ENCODE measurements at places on chromosomes 11 and 22.

GRCh38 chr11:112961146-112961668, at the start of gene NCAM1:
Gene NCAM1 (plus strand): TSS chr11:112961420.
- DNase-seq = peak; percentile 16

- DNase-seq = no peak
Measured at GRCh38 chr11:69635804-69636511, 5.0 kb upstream of the CCND1 start.

- no peak for DNase-seq
Measured at GRCh38 chr11:69232821-69233743, 60.9 kb upstream of the MYEOV start.

DNA sequence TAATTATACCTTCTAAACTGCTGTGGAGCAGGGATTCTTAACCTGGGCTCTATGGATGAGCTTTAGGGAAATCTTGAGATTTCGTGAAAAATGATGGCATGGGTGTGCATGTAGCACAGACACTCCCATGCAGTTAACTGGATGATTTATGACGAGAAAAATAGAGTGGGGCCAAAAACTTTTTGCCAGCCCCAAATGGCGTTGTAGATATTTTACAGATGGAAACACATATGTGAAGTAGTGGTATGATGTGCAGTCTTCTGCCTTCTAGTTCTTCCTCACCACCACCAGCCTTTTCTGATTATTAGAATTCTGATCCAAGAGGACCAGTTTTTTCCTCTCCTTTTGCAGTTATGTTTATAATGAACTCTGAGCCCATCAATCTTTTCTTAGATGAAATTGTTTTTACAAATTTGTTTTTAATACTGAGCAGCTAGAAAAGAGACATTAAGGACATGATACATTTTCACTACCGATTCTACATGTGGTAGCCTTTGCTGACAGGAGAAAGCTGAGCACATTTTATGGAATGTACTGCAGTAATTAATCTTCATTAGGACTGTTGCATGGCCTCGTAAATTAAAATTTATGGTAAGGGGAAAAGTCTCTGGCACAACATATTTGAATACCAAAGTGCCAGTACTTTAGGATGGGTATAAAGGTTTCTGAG, 261.4 kb downstream of the DDX10 start:
- DNase-seq = no peak

DNA sequence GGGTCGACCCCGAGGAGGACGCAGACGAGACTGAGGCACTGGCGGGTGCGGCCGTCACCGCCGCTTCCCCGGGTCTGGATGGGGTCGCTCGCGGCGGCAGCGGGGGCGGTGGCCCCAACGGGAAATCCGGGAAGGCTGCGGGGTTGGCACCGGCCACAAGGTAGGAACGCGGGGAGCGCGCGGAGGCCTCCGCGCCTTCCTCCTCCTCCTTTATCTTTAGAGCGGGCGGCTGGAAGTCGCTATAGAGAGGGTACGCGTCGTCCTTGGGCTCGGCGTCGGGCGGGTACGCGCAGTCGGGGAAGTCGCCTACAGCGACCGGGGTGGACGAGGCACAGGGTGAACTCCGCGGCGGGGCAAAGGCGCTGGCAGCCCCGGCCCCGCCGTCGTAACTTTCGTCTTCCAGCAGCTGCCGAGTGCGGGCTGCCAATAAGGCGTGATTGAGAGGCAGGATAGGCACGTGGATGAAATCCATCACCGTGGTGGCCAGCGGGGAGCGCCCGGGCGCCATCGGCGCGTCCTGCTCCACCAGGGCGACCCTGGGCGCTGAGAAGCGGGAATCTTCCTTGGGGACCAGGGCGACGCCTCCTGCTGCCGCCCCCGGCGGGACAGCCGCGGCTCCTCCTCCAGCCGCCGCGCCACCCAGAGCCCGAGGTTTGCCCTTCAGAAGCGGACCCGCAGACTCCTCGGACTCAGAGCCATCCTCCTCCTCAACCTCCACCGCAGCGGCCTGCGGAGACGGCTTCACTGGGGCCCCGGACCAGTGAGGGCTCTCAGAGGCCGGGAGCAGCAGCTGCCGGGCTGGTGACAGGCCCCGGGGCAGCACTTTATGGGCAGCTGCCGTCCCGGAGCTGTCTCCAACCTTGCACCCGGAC, 1.7 kb downstream of the PGR start:
- DNase-seq = no peak

- no peak for DNase-seq
Measured at GRCh38 chr11:60125956-60126585, 37.6 kb downstream of the MS4A2 start.

GRCh38 chr22:16953206-16954059, 54.6 kb downstream of the GAB4 start:
- DNase-seq = no peak

- no peak for DNase-seq
Measured at GRCh38 chr11:130634186-130634585, 185.7 kb downstream of the ADAMTS15 start.

DNA sequence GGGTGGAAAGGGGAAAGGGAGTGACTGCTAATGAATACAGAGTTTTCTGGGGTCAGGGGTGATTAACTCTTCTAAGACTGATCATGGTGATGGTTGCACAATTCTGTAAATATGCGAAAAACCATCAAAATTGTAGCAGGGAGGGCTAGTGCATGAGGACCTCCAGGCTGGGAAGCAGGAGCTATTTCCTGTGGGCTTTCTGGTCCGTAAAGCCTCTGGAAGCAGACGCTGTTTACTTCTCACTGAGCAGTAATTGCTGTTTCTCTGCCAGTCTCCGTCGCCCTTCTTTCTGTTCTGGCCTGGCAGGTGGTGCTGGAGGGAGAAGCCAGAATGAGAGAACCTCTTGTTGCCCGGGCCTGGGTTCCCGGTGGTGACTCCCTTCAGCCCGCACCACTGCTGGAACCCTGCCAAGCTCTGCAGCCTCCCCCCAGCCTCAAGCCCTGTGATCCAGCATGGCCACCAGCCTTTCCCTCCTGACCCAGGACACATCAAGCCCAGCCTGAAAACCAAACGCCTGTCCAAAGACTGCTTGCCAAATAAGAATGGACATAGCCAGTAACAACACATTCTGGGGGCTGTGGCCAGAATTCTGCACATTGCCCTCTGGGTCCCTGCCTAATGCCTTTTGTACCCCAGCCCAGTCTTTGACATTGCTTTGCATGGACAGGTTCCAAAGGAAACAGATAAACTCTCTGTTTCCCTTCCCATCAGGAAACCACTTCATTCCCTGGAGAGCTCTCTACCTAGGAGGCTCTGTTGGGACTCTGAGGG, 201.0 kb upstream of the NAV2 start:
- DNase-seq = no peak

DNA sequence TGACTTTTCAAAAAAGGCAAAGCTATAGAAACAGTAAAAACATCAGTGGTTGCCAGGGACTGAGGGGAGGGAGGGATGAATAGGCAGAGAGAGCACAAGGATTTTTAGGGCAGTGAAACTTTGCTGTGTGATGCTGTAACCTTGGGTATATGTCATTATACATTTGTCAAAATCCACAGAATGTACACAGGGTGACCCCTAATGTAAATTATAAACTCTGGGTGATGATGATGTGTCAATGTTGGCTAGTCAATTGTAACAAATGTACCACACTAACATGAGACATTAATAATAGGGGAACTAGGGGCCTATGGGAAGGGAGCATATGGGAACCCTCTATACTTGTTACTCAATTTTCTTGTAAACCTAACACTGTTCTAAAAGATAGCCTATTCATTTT, 24.8 kb downstream of the RIBC2 start:
- DNase-seq = no peak

- DNase-seq = peak; percentile 55
Measured at GRCh38 chr11:32894149-32894827, 1.7 kb downstream of the QSER1 start.

GRCh38 chr22:19495562-19496323, 16.0 kb downstream of the CDC45 start:
- DNase-seq = no peak

DNA sequence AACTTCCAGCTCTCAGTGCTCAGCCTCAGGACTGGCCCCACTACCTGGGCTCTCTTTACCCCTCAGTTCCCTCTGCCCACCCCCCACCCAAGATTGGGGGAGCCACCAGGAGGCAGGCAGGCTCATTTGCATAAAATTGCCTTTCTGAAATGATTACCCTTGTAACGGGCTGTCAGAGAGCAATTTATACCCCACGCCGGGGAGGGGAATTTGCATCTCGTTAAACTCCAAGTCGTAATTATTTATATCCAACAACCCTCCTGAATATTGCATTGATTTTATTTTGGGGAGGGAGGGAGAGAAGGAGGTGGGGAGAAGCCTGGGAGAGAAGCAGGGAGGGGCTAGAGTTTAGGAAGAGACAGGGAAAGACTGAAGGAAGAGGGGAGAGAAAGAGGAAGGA, 8.3 kb downstream of the NRXN2 start:
- no peak for DNase-seq

DNA sequence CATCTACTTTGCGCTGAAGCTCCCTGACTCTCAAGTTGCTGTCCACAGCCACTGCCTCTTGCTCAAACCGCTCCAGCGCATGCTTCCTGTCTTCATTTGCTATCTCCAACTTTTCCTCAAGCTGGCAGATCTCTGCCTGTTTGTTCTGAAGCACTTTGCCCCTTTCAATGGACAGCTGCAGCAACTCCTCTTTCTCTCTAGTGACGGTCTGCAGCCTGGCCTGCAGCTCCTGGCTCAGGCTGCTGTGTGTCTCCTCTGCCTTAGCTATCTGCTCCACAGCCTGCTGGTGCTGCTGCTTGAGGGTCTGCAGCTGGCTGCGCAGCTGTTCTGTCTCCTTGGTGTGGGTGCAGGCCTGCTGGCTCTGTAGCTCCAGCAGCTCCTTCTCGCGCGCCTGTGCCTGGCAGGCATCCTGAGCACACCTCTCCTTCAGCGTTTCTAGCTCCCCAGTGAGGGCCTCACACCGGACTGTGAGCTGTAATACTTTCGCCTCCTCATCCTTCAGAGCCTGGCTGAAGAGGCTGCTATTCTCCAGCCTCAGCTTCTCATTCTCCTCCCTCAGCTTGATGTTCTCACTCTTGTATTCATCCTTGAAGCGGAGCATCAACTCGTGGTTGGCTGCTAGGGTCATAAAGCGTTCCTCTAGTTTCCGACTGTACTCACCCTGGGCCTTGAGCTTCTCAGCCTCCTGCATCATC, 723 bp downstream of the CCDC89 start:
- no peak for DNase-seq

- no peak for DNase-seq
Measured at GRCh38 chr11:4882543-4882942, 843 bp downstream of the OR51T1 start.

- no peak for DNase-seq
Measured at GRCh38 chr22:38955250-38955905, 2.0 kb upstream of the APOBEC3A start.

DNA sequence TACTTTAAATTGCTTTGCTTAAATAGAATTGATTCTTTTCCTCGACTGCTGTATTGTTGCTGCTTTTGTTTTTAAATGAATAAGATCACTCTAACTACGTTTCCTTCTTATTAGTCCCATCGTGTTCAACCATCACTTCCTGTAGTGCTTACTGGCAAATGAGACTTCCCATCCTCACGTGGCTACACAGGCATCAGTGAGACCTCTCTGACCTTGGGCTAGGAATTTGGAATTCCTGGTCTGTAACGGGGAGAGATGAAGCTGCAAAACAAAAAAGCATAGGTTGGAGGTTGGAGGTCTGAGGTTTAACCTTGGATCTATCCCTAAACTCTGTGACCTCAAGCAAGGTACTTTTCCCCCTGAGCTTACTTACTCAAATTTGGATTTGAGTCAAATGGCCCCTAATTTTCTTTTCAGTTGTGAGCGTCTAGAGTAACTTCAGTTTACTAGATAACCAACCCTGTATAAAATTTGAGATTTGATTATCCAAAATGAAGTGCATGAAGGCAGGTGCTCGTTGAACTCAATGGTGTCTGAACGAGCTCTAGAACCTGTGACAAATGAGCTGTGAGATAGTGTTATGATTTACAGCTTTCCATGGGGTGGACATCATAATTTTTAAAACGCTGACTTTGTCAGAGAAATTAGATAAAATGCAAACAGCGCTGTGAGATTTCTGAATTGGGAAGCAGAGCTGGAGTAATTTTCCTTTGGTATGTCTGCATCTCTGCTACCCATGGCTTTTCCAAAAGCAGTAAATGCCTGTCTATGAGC, 151.2 kb downstream of the DBX1 start:
- no peak for DNase-seq

DNA sequence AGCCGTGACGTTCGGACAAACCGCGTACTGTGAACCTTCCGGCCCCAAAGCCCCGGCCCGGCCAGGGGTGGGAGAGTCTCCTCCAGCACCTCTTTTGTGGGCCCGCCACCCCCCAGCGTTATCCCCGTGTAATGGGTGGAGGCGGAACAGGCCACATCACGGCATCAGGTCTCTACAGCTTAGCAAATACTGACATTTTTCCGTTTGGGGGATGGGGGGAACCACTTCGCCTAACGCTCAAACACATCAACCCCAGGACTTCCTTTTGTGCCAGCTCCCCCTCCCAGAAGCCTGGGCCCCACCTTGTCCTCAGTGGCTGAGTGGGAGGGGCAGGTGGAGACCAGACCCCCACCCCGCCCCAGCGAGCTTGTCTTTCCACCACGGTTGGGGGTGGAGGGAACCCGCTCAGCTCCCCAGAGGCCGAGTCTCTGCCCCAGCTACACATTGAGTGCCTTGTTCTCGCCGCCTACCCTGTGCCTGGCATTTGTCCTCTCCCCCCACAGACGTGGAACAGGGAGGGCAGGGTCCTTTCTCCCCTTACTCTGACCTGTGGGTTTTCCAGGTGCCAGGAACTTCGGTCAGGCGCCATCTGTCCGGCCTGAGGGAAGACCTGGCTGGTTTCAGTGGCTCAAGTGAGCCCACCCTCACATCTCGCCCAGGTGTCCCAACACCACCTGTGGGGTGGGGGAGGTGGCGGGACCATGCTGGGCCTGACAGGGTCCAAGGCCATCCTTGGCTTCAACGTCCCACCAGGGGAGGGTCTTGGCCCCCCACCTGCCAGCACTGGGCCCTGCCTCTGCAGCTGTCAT, 29.6 kb downstream of the SBF1 start:
- no peak for DNase-seq

GRCh38 chr22:11253000-11253511, 4274.9 kb upstream of the OR11H1 start:
- no peak for DNase-seq

DNA sequence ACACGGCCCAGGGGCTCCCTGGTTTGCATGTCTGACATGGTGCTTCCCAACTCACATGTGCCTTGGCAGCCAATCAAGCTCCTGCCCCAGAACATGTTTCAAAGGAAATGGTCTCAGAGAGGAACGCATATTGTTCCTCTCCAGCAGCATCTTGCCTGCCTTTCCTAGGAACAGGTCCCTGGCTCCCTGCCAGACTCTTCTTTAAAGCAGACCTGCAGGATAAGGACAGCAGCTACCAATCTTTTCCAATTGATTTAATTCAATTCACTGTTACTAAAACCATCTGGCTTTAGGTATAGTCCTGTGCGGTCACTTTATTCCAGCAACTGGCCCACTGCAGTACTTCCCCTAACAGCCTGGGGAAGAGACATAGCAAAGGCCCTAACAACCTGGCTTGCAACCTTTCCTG, 79.9 kb downstream of the AMBRA1 start:
- DNase-seq = no peak

GRCh38 chr11:130476200-130476921, 27.9 kb downstream of the ADAMTS15 start:
- no peak for DNase-seq
